ENCODE measurements at places on chromosomes 13 and 19. TPM values are rescaled to one million over a fixed set of nuclear protein-coding genes. Genes with fewer than 3 reads are reported as not detected.

The ZSWIM9 gene
- total RNA-seq: 12.0 TPM

DNA sequence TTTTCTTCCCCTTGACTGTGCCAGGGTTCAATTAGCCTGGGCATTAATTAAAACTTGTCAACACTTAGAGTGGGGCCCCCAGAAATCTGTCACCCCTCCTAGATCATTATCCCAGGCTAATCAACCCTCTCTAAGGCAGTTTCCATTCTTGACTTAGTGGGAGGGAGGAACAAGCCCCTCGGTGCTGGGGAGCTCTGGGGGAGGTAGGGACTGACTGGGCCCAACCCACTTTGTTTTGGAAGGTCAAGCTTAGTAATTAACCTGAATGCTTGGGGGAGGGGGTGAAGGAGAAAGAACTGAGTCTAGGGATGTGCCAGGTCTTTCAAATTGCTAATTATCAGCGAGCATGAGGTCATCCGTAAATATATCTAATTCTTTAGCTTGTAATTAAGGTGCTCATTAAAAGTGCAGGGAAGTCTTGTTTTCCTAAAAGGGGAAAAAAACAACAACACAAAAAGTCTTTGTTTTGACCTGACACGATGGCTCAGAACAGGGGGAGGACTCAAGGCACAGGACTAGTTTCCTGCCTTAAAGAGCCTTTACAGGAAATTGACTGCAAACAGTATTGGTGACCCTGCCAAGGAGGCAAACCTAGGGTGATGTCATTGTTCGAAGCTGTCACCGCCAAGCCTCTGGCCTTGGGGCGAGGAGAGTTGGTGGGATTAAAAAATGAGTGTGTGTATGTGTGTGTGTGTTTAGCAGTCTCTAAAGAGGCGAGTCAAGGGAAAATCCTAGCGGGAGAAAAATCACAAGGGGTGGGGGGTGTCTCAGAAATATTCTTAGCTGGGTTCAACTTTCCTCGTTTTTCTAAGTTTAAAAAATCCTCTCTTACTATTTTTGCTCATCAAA, 19.4 kb downstream of the ACTN4 start:
- no peaks in the 10 kb centered on the region for H3K27me3 ChIP-seq
- no peak for DNase-seq
- peaks cover 66% of the 10 kb centered on the region for H3K4me1 ChIP-seq
- H3K27ac ChIP-seq: peak overlapping the region; percentile 66
- H3K36me3 ChIP-seq: peaks cover 21% of the 10 kb centered on the region

The C1QTNF9 gene
- not detected for total RNA-seq

The ZNF560 gene
- 2.4 TPM for total RNA-seq

The PRTN3 gene
- total RNA-seq: not detected
